ENCODE measurements at places on chromosomes 7 and 10.

- DNase-seq: no peak
Observed at GRCh38 chr10:119365773-119366599, 158.6 kb downstream of the GRK5 start.

DNA sequence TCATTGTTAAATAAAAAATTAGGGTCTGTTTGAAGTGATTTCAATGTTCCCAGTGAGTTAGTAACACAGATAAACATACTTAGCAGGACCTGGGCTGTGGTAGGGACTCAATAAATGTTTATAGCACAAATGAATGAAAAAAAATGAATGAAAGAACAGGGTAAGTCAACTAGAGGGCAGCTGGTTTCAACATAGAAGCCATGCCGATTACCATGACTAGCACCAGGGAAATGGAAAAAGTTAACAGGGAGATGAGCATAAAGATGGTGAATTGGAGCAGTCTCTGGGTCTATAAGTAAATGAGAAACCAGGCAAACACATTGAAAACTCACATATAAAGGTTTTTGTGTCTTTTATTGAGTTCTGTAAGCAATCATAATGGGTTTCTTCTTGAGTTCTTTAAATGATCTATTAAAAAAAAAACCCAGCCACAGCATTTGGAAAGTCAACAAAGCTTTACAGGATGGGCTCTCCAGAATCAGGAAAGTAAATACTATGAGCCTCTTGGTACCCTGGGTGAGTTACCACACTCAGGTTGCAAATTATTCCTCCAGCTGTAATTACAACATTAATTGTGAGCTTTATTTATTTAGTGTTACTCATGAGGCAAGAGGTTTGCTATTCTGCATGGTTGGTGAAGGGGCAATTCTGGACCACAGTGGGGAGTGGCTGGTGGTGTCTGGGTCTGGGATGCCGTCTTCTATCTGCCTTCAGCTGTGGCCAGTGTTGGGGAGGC, 46.1 kb upstream of the MTPN start:
- DNase-seq: peak; percentile 4

DNA sequence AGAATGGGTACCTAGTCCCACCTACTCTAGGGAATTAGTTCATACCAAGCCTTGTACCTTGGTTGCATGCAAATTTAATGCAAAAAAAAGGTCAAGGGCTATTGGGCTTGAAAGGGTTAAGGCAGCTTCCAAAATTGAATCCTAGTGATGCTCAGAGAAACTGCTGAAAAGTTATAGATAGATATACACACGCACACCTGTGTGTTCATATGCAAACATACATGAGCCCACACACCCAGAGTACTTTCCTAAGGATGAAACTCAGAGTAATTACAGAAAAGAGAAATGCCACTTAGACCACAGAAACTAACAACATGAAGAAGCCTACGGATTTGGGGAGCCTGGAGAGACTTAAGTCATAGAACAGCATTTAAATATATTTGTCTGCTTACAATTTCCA, 1.5 kb downstream of the SLC25A13 start:
- DNase-seq: no peak

GRCh38 chr10:97755718-97756117, 16.1 kb downstream of the SFRP5 start:
- DNase-seq: no peak

GRCh38 chr10:22598478-22598877, 115.9 kb downstream of the PIP4K2A start:
- no peak for DNase-seq

- DNase-seq: peak; percentile 65
Observed at GRCh38 chr10:42594246-42594650, 44.1 kb downstream of the ZNF33B start.

DNA sequence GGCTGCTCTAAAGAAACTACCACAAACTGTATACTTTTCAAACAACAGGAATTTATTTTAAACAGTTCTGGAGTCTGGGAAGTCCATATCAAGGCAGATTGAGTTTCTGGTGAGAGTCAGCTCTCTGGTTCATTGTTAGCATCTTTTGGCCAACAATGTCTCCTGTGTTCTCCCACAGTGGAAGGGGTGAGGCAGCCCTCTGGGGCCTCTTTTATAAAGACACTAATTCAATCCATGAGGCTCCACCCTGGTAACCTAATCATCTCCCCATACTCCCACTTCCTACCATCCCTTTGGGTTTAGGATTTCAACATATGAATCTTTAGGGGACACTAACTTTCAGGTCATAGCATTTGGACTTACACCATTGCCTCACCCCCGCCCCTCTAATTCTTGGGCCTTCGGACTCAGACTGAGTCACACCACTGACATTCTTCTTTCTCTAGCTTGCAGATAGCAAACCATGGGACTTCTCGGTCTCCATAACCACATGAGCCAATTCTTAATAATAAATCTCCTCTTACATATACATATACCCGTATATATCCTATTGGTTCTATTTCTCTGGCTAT, 64.3 kb upstream of the ANTXRL start:
- no peak for DNase-seq

GRCh38 chr10:68303849-68304412, 27.9 kb upstream of the HNRNPH3 start:
- no peak for DNase-seq

- DNase-seq: no peak
Observed at GRCh38 chr7:108836256-108836655, 266.6 kb downstream of the DNAJB9 start.

DNA sequence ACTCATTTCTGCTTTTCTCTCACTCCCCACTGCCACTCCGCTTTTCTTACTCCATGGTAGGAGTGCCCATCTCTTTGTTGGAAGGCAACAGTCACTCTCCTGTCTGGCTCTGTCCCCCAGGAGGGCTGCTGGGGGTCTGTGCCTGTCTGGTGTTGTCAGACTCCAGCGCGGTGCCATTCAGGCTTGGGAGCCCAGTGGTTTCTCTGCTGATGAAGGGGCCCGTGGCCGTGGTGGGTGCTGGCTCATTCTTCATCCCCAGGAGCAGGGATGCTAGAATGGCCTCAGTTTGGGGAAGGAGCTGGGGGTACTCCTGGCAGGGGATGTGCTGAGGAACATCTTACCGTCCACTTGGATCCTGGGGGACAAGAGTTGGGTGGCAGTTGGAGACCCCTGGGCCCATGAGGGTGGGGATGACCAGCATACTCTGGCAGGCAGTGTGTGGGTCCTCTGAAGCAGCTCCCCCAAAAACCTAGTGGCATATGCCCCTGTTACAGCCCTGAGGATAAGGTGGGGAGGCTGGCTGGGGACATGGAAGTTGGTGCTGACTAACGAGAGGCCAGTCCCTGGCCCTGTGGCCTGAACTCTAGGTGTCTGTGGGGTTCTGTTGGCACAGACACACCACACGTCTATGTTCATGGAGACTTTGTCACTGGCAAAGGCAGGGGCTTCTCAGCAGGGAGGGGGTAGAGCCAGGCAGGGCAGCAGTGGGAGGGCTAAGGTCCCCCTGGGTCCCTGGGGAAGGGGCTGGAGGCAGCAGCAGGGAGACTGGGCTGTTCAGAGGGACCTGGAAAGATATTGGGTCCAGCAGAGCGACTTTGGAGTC, 102.8 kb upstream of the RET start:
- no peak for DNase-seq

DNA sequence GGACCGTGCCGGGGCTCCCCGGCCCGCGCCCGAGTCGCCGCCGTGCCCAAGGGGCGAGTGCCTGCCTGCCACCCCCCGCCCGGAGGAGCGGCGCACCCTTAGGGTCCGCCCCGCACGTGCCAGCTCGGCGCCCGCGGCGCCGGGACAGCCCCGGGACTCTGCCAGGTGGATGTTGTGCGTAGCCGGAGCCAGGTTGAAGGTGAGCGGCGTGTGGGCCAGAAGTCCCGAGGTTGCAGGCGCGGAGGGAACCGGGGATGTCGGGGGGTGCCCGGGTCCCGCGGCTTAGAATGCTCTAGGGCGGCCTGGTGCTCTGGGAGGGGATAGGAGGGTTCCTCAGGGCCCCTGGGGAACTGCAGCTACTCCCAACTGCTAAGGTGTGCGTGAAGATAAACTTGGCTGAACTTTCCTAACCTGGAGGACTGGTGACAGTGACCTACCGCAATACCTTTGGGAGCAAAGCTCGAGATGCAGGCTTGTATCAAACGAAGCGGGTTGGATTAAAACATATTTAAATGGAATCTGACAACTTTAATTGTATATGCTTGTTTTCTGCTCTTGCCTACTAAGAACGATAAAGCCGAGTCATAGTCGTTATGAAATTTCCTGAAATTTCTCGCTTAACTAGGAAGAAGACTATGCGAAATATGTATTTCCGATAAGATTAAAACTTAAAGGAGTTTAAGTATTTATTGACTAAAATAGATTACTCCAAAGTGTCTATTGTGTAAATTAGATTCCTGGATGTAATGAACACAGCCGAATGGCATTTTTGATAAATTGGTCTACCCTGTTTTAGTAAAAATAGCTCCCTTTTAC, at the start of gene CUX1:
TSS of gene CUX1 (plus strand) at position 156 of the 816 bp plus-strand sequence. CDS start at position 170, 14 bp downstream.
- DNase-seq: peak; percentile 45

DNA sequence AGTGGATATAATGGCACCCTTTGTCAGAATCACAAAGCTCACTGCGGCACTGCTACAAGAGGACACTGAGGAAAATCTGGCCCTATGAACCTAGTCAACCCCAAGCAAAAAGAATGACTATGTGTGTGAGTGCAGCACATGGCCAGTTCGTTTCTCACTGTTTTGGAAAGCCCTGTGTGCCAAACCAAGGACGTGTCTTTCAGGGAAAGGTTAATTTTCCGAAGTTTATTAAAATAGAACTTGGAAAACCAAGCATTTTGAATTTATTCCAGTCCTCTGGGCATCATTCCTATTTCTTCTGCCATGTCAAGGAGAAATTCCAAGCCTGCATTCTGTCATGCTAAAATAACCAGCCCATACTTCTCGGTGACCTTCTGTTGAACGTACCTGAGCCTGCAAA, 471.8 kb downstream of the PLXDC2 start:
- no peak for DNase-seq

DNA sequence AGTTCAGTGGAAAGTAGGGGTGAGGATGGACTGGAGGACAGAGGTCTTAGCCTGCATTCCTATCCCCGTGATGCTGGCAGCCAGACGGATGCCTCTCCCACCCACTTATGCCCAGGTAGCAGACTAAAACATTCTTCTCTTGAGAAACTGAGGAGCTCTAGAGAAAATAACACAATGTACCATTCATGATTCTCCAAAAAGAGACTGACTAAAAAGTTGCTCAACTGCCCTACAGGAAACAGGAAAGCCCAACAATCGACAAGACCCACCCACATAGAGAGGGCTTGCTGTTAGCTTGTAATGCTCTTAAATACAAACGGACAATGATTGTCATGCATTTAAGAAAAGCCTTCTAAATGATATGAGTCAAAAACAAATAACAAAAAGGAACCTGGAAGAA, 33.2 kb upstream of the PDE1C start:
- no peak for DNase-seq

- peak; percentile 15 for DNase-seq
Observed at GRCh38 chr10:74888962-74889661, 62.7 kb downstream of the KAT6B start.

GRCh38 chr10:92590623-92591549, 2.0 kb upstream of the KIF11 start:
- peak; percentile 49 for DNase-seq

GRCh38 chr7:55127135-55127551, 108.3 kb downstream of the EGFR start:
- no peak for DNase-seq

DNA sequence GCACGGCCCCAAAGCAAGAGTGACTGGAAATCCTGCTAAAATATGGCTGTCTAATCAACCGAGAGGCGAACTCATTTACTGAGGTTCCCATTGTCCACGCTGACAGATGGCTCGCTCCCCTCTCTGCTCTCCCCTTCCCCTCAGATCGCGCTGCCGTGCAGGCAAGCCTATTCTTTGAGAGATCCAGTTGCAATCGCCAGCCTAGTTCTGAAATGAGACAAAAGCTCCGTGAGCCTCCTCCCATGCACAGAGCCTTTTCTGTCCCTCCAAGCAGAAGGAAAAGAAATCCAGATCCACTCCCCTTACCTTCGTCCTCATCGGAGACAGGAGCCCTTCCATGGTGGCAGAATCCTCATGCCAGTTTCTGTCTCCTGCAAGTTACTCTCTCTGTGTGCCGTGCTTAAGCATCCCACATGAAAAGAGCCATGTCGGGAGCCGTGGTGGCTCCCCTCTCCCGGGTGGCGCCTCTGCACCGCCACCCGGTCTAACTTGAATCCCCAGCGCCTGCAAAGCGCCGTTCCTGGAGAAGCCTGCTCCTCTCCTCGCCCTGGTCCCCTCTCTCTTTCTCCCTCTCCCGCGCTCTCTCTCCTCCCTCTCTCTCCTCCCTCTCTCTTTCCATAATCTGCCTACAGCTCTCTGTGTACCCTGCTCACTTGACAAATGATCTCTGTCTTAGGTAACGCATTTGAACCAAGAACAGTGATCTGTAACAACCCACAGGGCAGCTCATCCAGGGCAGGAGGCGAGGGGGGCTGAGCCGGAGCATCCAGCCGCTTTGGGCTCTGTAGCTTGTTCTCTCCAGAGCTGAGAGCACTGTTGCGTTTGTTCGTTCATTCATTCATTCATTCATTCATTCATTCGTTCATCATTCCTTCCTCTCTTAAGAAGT, 156.8 kb downstream of the FRMD4A start:
- peak; percentile 29 for DNase-seq

- DNase-seq: peak; percentile 67
Observed at GRCh38 chr7:105268511-105269392, 120.0 kb downstream of the SRPK2 start.

GRCh38 chr7:63114371-63114985, 884.2 kb upstream of the ZNF722 start:
- no peak for DNase-seq

- peak; percentile 13 for DNase-seq
Observed at GRCh38 chr10:120607710-120608703, 151.0 kb downstream of the PLPP4 start.

DNA sequence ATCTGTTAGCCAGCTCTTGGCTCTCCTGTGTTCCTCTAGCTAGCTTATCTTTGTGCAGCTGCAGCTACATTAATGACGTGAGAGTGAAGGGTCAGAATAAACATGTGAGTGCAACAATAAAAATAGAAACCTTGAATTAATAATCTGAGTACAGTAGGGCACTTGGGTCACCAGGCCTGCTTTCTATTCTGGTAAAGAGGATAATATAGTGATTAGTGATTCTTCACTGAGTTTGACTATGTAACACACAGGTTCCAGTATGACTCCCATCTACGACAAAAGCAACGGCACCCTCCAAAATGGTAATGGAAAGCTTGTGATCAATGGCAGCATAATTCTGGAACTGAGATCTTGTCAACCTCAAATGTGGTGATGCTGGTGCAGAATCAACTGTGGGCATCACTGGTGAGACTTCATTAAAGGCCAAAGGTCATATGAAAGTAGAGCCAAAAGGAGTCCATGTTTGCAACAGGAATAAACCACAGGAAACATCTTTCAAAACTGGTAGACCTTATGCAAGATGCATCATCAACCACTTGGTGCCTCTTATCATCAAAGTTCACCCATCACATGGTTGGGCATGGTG, 77.6 kb downstream of the NRBF2 start:
- no peak for DNase-seq
